ENCODE measurements at places on chromosomes 11 and 22.

GRCh38 chr11:123139206-123139605, 55.8 kb downstream of the CLMP start:
- no peak for DNase-seq

DNA sequence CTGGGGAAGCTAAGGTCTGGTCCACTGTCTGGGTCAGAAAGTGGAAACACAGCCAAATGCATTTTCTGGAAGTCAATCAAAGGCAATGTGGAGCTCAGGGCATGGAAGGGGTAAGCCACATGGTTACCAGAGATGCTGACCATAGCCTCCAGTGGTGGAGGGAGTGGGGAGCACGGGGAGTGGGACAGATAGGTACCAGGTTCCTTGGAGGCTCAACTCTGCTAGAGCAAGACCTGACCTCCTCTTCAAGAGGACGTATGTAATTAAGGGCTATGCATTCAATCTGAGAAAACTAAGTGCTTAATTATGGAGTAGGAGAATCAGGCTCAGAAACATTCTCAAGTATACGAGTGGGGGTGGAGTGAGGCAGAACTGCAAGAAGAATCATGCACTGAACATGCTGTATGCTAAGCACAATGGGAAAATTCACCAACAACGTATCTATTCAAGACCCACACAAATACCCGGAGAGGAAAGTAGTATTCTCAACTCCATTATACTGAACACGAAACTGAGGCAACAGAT, 65.2 kb upstream of the PHOX2A start:
- no peak for DNase-seq

DNA sequence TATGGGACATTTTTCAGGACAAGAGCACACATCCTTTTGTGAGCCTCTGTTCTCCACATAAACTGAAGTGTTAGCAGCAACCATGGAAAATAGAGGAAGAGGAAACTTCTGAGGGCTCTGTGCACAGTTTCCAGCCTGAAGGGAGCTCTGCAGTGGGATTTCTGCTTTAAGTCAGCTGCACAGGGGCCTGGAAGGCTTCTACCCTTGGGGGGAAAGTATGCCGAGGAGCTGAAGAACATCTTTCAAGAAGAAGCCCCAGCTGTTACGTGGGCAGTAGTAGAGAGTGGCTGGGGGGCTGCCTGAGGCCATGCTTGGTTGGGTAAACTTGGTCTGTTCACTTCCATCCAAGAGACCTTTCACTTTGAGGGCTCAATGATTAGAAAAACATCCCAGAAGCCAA, 82.7 kb upstream of the EED start:
- no peak for DNase-seq

GRCh38 chr11:11028017-11028692, 170.3 kb upstream of the ZBED5 start:
- DNase-seq, result peak; percentile 71

DNA sequence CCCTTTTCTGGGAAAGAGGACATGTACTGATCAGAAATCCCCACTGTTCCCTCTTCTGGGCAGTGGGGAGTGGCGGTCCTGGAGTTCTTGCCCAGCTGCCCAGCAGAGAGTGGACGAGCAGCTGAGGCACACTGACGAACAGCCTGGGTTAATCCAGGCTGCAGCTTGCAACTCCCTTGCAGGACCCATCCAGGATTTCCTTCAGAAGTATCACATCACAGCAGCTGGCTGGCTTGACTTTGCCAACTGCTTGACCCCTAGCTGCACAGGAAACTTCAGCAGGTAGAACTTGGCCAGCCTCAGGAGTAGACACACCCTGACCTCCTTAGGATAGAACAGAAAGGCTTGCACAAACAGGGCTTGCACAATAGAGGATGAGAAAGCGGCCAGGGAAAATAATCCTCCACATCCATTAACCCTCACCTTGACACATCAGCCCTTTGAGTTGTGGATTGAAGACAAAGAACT, 27.9 kb upstream of the FZD4 start:
- DNase-seq, result no peak

- DNase-seq, result no peak
Measured at GRCh38 chr22:38021206-38021605, 36.0 kb upstream of the PICK1 start.

DNA sequence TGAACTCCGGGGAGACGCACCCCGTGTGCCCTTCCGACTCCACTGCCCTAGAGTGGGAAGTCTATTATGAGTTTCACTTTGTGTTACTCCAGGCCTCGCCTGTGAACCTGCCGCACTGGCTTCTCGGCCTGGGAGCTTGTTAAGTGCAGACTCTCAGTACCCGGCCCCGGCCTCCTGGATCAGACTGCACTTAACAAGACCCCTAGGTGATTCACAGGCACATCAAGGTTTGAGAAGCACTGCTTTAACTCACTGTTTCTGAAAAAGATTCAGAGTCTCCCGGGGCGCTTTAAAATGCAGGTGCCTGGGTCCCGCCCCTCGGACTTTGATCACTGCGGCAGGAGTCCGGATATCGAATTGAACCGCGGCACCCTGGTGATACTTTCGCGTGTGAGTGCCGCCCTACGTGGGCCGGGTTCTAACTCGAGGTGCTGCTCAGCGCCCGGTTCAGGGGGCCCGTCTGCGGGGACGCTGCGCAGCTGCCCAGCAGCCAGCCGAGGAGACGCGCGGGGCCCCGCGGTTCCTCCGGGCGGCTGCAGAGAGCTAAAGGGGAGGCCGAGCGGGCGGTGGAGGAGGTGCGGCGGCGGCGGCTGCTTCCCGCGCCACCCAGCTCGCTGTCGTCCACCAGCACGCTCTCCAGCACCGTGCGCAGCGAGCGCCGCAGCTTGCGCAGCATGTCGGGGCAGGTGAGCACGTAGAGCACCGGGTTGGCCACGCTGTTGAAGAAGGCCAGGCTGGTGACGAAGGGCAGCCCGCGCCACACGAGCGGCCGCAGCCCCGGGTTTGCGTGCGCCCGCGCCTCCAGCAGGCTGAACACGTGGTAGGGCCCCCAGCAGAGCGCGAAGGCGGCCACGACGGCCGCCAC, 3.4 kb downstream of the PTGDR2 start:
- no peak for DNase-seq

- DNase-seq, result no peak
Measured at GRCh38 chr11:8671651-8672062, 10.8 kb downstream of the TRIM66 start.

DNA sequence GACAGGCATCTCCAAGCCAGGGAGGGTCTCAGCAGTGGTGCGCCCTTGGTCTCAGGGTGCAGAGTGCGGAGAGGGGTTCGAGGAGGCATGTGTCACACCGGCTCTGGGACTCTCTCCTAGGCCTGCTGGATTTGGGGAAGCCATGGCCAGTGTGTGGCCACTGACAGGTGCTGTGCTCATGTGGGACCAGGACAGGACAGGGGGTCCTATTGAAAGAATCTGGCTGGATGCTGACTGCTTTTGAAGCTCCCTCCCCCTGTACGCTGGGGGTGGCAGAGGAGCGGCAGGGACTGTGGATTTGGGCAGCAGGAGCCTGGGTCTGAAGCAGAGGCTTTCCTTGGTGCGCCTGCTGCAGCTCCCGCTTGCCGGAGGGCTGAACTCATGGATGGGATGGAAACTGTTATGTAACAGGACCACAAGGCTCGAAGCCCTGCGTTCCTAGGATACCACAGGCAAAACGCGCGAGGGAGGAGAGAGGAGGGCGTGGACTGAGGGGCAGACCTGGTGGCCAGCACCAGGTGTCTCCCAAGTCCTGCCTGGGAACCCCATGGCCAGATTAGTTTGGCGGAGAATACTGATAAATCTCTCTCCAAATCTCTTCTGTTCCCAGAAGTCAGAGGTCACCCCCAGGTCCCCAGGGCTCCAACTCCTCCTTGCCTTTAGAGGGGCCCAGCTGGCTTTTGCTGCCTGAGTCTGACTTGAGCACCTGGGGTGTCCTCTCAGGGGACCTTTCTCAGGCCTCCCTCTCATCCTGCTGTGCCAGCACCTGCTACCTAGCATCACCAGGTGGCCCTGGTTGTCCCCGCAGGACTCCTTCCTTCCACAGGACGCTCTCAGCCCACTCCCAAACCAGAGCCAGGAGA, 13.8 kb upstream of the TEF start:
- DNase-seq, result no peak

GRCh38 chr11:111423250-111423615, 44.2 kb upstream of the POU2AF1 start:
- no peak for DNase-seq

- no peak for DNase-seq
Measured at GRCh38 chr11:66248903-66249302, 19.5 kb upstream of the RAB1B start.

DNA sequence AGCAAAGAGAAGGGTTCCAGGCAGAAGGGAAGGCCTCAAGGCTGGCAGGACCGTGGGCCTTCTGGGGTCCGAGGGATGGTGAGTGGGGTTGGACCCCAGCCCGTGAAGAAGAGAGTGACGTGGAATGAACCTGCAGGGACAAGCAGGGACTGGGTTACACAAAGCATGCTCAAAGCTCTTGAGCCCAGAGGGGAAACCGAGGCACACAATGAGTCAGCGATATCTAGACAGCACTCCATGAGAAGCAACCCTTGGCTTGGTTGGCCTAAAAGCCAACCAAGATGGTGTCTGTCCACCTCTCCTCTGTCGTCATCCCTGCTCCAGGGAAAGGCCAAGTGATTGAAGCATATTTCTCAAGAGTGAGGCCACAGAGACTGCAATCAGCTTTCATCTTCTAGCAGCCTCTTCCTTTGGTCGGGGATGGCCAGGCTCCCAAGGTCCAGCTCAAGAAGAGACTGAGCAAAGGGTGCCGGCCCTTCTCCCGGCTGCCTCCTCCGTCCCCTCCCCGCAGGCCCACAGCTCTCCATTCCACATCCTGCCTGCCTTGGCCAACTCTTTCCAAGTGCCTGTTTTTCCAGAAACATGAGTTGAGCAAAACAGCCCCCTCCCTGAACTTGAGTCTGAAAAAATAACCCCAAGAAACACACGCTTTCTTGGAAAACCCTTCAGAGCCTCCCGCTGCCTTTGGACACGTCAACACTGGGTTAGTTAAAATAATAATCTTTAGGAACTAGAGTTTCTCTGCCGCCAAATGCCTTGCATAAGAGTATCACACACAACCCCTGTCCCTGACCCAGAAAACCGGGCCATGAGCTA, 556.6 kb downstream of the MIAT start:
- no peak for DNase-seq

- no peak for DNase-seq
Measured at GRCh38 chr11:135043434-135043833, 631.4 kb upstream of the B3GAT1 start.

- no peak for DNase-seq
Measured at GRCh38 chr11:118892514-118892913, 8.8 kb downstream of the CXCR5 start.

- no peak for DNase-seq
Measured at GRCh38 chr11:13184295-13184794, 93.2 kb upstream of the BMAL1 start.

GRCh38 chr11:20861322-20861721, 191.9 kb downstream of the NELL1 start:
- no peak for DNase-seq

GRCh38 chr11:39361557-39361956, 2097.9 kb downstream of the LRRC4C start:
- DNase-seq, result no peak

DNA sequence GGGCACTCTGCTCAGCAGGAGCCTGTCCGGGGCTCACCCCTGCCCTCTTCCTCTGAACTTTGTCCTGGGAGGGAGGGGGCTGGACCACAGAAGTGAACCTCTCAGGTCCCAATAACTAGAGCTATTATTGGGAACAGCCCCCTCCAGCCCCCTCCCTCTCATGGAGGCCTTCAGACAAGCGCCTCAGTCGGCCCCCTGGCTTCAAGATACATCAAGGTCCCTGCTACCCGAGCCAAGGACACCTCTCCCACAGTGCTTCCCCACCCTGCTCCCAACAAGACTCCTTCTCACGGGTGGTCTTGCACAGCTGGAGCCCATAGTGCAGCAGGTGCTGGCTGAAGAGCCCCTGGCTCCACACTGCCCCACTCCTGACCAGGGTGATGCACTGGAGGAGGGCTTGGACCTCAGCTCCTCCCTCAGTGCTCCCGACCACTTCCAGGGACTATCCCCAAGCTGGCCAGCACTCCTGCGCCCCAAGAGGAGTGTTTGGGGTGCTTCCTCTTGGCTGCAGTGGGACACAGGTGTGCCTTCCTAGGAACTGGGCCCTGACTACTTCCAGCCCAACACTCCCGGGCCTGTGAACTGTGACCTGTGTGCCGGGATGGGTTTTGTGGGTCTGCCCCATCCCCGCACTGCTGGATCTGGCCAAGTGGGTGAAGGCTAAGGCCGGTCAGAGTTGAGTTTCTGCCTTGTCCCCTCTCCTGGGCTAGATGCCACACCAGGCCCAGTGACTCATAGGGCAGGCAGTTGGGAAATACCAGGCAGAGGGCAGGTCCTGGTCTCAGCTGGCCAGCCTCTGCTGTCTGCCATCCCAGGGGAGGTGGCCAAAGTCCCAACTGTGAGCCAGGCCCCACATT, 2.2 kb downstream of the PNPLA2 start:
- no peak for DNase-seq

DNA sequence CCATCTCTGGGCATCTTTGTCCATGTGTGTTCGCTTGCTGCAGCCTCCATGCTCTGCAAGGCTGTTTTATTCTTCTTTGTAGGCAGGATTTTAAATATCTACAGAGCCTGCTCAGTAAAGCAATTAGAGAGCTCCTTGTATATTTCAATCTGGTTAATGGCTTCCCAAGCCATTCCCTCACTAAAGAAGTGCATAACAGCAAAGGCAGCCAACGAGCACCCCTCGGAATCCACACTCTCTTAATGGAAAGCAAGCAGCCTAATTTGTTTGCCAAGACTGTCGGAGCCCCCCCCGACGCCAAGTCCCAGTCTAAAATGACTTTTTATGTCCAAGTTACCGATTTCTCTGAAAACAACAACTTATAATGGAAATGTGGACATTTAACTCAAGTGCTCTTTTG, 123.6 kb downstream of the ARL14EP start:
- no peak for DNase-seq

DNA sequence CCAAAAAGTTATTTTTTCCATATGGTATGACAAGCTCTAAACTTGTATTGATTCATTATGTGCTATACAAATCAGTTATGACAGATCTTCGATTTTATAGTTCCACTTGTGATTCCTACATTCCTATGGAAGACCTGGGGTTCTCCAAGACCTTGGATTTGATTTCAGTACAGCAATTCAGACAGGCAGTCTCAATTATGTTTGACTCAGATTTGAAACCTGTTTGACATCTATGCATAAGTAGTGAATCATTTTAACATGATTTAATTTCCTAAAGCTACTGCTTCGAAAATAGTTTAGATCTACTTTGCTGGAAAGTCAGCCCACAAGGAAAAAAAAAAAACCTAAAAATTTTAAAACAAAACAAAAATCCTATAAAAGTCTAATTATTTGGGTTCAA, 820.4 kb downstream of the LUZP2 start:
- DNase-seq, result no peak

DNA sequence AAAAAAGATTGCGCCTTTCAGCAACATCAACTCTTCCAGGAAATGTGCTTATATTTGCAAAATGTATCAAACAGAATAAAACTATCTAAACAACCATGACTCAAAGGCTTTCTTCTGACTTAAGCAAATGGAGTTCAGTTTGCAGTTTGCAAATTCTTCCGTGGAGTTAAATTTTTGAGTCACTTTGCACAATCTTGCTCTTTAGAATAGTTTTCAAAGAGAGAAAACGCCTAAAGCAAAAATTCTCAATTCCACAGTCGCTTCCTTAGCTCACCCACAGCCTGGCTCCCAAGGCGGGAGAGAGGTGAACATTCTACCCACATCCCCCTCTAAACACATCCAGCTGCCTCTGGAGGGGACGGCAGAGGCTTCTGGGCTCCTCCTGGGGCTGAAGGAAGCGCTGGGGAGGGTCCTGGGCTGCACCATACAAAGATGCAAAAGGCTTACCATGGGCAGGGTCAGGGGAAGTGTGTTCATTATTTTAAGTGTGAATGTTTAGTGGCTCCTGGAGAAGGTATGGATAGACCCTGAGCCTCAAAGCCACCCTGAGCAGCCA, 1487.3 kb downstream of the TBC1D22A start:
- DNase-seq, result no peak

All from activated CD4-positive, alpha-beta T cell treated with anti-CD3 and anti-CD28 coated beads for 24 hours (primary cell).